ENCODE measurements at places on chromosomes 6 and 20.

GRCh38 chr6:125688138-125688537 lies 61.3 kb upstream of the HEY2 start:
- DNase-seq, result no peak

- DNase-seq, result no peak
These were observed 6.7 kb downstream of the BPIFA1 start for GRCh38 chr20:33242319-33243100.

- DNase-seq, result no peak
These were observed 33.2 kb downstream of the BFSP1 start for GRCh38 chr20:17497821-17498580.

- DNase-seq, result no peak
These were observed 1.4 kb downstream of the STK38 start for GRCh38 chr6:36545767-36546307.

DNA sequence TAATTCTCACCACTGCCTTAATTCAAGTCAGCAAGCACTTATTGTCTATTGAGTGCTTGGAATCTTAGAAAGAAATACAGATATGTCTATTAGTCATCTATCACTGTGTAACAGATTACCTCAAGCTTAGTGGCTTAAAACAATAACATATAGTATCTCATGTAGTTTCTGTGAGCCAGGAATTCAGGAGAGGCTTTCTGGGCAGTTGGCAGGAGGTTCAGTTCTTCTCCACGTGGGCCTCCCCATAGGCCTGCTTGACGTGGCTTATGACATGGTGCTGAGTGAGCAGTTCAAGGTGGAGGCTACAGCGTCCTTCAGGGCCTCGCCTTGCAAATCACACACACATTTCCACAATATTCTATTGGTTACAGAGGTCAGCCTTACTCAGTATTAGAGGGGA lies 69.7 kb downstream of the DTD1 start:
- no peak for DNase-seq

DNA sequence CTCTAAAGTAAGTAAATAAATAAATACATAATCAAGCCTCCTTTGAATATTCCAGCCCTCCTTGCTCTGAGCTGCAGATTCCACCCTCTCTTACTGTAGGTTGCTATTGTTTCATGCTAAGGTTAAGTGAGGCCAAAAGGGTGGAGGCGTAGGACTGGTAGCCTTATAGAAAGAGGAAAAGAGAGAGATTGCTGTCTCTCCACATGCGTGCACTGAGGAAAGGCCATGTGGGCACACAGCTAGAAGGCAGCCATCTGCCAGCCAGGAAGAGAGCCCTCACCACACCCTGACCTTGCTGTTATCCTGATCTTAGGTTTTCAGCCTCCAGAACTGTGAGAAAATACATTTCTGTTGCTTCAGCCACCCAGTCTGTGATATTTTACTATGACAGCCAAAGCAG lies 87.4 kb upstream of the SHLD1 start:
- DNase-seq, result no peak

- no peak for DNase-seq
These were observed 1155.9 kb upstream of the GJE1 start for GRCh38 chr6:140976806-140977205.

DNA sequence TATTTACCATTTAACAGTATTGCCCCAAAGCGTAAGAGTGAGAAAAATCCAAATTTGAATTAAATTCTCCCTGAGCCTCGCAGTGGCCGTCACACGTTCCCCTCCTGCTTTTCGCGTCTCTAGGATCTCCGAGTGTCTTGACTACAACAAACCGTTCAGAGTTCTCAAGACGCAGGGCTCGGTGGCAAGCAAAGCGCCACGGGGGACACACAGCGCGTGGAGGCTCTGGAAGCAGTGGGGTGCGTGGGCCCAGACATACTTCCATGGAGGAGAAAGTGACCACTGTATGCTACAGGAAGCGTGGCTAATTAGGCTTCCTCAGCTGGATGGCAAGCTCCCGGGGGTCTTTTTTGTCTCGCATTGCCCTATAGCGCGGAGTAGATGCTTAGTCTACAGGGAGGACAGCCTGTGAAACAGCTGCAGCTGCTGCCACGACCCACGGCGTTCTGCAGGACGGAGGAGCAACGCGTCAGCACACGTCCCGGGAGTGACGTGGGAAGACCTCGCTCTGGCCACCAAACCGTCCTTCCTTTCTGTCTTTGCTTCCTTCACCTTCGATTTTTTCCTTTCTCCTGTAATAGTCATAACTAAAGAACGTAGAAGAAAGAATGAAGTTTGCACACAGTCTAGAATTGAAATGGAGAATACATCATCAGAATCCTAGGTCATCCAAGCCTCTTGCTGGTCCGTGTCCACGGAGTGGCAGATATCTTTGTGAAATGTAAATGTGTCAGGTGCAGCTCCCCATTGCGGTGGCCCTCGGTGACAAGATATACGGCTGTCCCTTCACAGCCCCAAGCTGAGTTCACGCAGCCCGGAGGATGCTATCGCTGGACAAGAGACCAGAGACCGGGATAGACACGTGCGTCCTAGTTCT lies 104.2 kb upstream of the QKI start:
- DNase-seq, result no peak
